CD4-positive, alpha-beta memory T cell (primary cell): ENCODE measurements at places on chromosomes 3 and 15.

DNA sequence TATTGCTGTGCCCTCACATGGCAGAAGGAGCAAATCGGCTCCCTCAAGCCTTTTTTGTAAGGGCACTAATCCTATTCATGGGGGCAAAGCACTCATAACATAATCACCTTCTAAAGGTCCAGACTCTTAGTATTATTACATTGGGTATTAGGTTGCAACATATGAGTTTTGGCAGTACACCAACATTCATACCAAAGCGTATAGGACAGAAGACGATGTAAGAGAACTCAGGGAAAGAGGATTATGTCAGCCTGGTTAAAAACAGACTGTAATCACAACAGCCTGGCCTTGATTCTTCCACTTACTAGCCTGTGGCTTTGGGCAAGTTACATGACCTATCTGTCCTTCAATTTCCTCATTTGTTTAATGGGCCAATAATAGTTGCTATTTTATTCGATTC lies 828.5 kb upstream of the NECTIN3 start:
- DNase-seq: no peak
- no peak overlapping the region for H3K4me3 ChIP-seq
- H3K27me3 ChIP-seq: no peaks in the 10 kb centered on the region
- H3K4me1 ChIP-seq: no peaks in the 10 kb centered on the region
- H3K36me3 ChIP-seq: no peaks in the 10 kb centered on the region

- H3K36me3 ChIP-seq: no peaks in the 10 kb centered on the region
- H3K27me3 ChIP-seq: no peaks in the 10 kb centered on the region
- no peak overlapping the region for H3K27ac ChIP-seq
- no peak for DNase-seq
Observed at GRCh38 chr15:58447271-58448010, 15.7 kb downstream of the LIPC start.

DNA sequence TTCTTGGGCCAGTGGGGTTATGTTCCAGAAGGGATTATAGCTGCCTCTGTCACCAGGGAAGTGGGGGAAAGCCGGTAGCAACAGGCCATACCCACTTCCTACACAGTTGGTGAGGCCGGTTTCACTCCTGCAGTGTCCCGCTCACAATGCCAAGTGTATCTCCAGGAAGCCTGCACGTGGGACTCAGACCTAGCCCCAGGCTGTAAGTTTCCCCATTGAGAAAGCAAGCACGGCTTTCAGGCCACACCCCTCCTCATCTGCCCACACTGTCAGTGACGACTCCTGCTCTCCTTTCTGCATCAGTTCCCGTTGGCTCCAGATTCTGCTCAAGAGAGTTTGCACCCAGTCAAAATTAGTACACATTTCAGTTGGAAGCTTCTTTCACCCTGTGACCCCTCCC lies 51.6 kb upstream of the CPOX start:
- no peak overlapping the region for H3K4me3 ChIP-seq
- H3K4me1 ChIP-seq: no peaks in the 10 kb centered on the region
- no peaks in the 10 kb centered on the region for H3K27me3 ChIP-seq

DNA sequence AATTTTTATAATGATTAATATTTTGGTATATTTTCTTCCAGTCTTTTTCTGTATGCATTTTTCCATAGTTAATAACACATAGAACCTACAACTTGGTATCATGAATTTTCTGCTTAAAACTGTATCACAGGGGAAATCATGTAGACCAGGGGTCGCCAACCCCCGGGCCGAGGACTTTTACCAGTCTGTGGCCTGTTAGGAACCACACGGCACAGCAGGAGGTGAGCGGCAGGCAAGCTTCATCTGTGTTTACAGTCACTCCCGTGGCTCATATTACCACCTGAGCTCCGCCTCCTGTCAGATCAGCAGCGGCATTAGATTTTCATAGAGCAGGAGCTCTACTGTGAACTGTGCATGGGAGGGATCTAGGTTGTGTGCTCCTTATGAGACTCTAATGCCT lies 54.7 kb downstream of the RPL22L1 start:
- no peaks in the 10 kb centered on the region for H3K27me3 ChIP-seq

- no peaks in the 10 kb centered on the region for H3K36me3 ChIP-seq
Observed at GRCh38 chr3:68360492-68360891, 571.9 kb downstream of the TAFA4 start.

DNA sequence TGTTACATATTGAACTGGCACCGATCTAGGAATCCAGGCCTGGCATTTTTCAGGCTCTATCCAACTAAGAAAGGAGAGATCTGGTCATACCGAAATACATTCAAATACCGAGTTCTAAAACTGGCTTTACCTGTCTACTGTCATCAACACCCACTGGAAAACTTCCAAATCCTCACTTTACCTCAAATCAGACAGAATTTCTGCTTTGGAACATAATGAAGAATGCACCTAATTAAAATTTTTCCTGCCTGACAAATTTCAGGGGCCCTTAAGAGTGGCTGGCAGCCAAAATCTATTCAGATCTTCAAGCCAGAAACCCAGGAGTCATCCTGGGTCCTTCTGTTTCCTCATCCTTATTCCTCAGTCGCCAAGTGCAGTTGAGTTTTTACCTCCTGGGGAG lies 198.6 kb upstream of the FEZF2 start:
- DNase-seq: no peak
- H3K4me1 ChIP-seq: no peaks in the 10 kb centered on the region
- no peaks in the 10 kb centered on the region for H3K27me3 ChIP-seq
- H3K27ac ChIP-seq: no peak overlapping the region

DNA sequence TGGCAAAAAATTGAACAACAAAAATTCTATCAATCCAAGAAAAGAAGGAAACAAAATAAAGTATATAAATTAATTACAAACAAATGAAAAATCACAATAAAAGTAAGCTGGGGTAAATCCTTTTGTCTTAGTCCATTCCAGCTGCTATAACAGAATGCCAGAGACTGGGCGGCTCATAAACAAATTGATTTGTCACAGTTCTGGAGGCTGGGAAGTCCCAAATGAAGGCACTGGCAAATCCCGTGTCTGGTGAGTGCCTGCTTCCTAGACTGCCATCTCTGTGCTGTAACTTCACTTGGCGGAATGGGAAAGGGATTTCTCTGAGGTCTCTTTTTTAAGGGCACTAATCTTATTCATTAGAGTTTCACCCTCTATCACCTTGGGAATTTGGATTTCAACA lies 53.6 kb upstream of the RPL35A start:
- H3K27me3 ChIP-seq: no peaks in the 10 kb centered on the region
- H3K4me3 ChIP-seq: no peak overlapping the region
- no peak for DNase-seq
- H3K36me3 ChIP-seq: no peaks in the 10 kb centered on the region
- H3K4me1 ChIP-seq: no peaks in the 10 kb centered on the region

- no peak for DNase-seq
- no peak overlapping the region for H3K27ac ChIP-seq
- no peaks in the 10 kb centered on the region for H3K4me1 ChIP-seq
- no peaks in the 10 kb centered on the region for H3K27me3 ChIP-seq
- no peak overlapping the region for H3K4me3 ChIP-seq
Observed at GRCh38 chr3:52779011-52779836, 1.8 kb downstream of the ITIH1 start.

DNA sequence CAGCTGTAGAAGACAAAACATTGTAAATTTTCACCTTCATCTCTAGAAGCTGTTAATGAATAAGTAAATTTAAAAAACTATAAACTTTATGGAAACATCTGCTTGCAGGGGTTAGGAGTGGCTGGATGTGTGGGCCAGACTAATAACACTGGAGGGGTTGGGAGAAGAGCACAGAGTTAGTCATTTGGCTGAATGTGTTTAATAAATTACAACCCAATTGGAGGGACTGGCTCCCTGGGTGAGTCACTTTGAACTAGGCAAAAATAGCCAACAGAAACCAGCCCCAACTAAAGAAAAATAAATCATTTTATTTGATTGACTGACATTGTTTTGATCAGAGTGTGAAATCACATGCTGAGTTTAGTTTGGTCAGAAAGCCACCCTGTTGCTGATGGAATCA lies 21.8 kb downstream of the DGKG start:
- no peaks in the 10 kb centered on the region for H3K36me3 ChIP-seq
- no peak for DNase-seq
- peaks cover 3% of the 10 kb centered on the region for H3K27me3 ChIP-seq
- H3K27ac ChIP-seq: no peak overlapping the region

GRCh38 chr3:71006810-71007785 lies 576.4 kb downstream of the FOXP1 start:
- H3K4me3 ChIP-seq: no peak overlapping the region
- no peaks in the 10 kb centered on the region for H3K36me3 ChIP-seq
- DNase-seq: peak; percentile 40
- peaks cover 70% of the 10 kb centered on the region for H3K4me1 ChIP-seq
- H3K27ac ChIP-seq: peak overlapping the region; percentile 68
- no peaks in the 10 kb centered on the region for H3K27me3 ChIP-seq

DNA sequence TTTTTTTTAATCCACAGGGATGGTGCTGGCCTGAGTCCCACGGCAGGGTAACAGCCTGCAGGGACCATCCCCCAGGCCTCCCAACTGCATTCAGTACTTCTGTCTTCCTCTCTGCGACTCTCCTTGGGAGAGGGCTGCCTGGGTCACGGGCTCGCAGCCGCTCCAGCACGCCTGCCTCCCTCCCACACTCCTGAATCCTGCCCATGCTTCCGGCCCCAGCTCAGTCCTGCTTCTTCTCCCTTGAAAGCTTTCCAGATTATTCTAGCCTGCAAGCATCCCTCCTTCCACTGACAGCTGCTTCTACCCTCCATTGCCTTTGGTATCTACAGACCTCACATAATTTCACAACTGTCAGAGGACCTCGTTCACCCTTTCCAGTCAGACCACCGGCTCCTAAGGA lies 32.4 kb downstream of the MEGF11 start:
- no peak for DNase-seq
- H3K4me1 ChIP-seq: no peaks in the 10 kb centered on the region
- no peaks in the 10 kb centered on the region for H3K27me3 ChIP-seq
- H3K4me3 ChIP-seq: no peak overlapping the region
- no peak overlapping the region for H3K27ac ChIP-seq

GRCh38 chr3:78846718-78847117 lies 921.1 kb downstream of the ROBO1 start:
- H3K4me1 ChIP-seq: no peaks in the 10 kb centered on the region
- H3K27me3 ChIP-seq: no peaks in the 10 kb centered on the region
- H3K27ac ChIP-seq: no peak overlapping the region
- DNase-seq: no peak
- H3K36me3 ChIP-seq: no peaks in the 10 kb centered on the region

DNA sequence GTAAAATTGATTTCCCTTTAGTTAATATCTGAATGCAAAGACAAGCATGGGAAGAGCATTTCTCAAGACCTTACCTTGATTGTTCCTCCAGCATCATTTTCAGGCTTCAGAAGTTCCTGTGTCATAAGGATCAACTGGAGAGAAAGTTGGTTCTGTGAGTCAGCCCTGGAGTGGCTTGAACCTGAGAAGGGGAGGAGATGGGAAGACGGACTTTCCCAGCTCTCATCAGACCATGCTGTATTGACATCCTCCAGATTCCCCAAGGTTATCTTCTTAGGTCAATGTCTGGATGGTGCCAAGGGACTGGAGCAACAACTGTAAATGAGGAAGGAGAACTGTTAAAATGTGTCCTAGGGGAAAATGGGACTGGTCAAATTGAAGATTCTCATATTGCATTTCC lies 21.0 kb downstream of the RPSA start:
- H3K27me3 ChIP-seq: no peaks in the 10 kb centered on the region
- H3K4me1 ChIP-seq: no peaks in the 10 kb centered on the region
- DNase-seq: no peak
- H3K4me3 ChIP-seq: no peak overlapping the region
- no peak overlapping the region for H3K27ac ChIP-seq
- no peaks in the 10 kb centered on the region for H3K36me3 ChIP-seq

DNA sequence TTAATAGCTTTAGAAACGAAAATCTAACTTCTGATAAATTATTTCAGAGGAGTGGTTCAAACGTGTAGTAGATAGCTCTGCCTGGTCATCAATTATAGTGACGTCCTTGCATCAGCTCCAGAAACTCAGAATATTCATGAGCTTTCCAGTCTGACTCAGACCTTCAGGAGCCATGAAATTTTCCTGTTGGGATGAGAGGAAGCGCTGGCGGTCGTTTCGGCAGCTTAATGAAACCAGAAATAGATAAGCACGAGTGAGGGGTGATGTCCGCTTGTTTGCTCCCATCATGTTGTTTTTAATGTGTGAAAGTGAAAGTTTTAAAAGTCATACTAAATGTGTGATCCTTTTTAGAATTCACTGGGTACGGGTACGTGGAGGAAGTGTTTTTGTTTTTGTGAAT lies 141.1 kb downstream of the PGPEP1L start:
- DNase-seq: no peak
- H3K4me1 ChIP-seq: peaks cover 5% of the 10 kb centered on the region
- no peaks in the 10 kb centered on the region for H3K27me3 ChIP-seq
- H3K27ac ChIP-seq: peak overlapping the region; percentile 61
- peak overlapping the region; percentile 63 for H3K4me3 ChIP-seq

DNA sequence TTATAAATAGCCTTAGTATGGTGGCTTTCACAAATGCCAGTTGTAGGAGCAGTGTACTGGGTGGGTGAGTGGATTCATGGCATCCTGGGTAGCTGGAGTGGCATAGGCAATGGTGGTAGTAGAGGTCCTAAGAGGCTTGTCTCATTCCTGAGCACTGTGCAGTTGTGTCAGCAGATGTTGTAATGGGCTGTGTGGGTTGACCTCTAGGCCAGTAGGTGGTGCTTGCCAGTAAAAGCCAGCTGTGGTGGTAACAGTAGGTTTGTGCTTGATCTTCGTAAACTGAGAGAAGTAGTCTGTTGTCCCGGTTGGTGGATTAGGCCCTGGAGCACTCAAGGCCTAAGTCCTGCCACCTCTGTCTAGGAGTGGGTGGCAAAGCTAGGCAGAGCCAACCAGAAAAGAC lies 149.7 kb upstream of the SUCLG2 start:
- H3K4me1 ChIP-seq: no peaks in the 10 kb centered on the region
- H3K27me3 ChIP-seq: no peaks in the 10 kb centered on the region
- DNase-seq: no peak
- no peak overlapping the region for H3K4me3 ChIP-seq
- H3K27ac ChIP-seq: no peak overlapping the region

GRCh38 chr15:28037969-28038590 lies 61.0 kb downstream of the OCA2 start:
- no peaks in the 10 kb centered on the region for H3K27me3 ChIP-seq
- H3K4me3 ChIP-seq: no peak overlapping the region
- no peaks in the 10 kb centered on the region for H3K36me3 ChIP-seq

GRCh38 chr3:55543181-55543614 lies 56.1 kb upstream of the WNT5A start:
- H3K4me1 ChIP-seq: no peaks in the 10 kb centered on the region
- no peak overlapping the region for H3K4me3 ChIP-seq
- no peak for DNase-seq
- no peak overlapping the region for H3K27ac ChIP-seq
- H3K27me3 ChIP-seq: no peaks in the 10 kb centered on the region

DNA sequence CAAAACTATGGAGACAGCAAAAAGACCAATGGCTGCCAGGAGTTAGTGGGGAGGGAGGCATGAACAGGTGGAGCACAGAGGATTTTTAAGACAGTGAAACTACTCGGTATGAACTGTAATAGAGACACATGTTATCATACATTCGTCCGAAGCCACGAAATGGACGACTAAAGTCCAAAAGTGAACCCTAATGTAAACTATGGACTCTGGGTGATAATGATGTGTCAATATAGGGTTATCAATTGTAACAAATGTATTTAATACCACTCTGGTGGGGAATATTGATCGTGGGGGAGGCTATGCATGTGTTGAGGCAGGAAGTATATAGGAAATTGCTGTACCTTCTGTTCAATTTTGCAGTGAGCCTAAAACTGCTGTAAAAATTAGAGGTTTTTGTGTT lies 107.0 kb downstream of the CPN2 start:
- no peaks in the 10 kb centered on the region for H3K27me3 ChIP-seq
- no peak overlapping the region for H3K4me3 ChIP-seq
- H3K27ac ChIP-seq: no peak overlapping the region
- no peak for DNase-seq
- no peaks in the 10 kb centered on the region for H3K4me1 ChIP-seq
- H3K36me3 ChIP-seq: no peaks in the 10 kb centered on the region
